ENCODE measurements at places on chromosomes 1 and 21.

GRCh38 chr1:223319398-223319797, 44.6 kb downstream of the SUSD4 start:
- H3K27me3 ChIP-seq, result no peaks in the 10 kb centered on the region
- H3K36me3 ChIP-seq, result no peaks in the 10 kb centered on the region
- H3K27ac ChIP-seq, result no peak overlapping the region
- H3K4me3 ChIP-seq, result no peak overlapping the region
- peaks cover 28% of the 10 kb centered on the region for H3K4me1 ChIP-seq

DNA sequence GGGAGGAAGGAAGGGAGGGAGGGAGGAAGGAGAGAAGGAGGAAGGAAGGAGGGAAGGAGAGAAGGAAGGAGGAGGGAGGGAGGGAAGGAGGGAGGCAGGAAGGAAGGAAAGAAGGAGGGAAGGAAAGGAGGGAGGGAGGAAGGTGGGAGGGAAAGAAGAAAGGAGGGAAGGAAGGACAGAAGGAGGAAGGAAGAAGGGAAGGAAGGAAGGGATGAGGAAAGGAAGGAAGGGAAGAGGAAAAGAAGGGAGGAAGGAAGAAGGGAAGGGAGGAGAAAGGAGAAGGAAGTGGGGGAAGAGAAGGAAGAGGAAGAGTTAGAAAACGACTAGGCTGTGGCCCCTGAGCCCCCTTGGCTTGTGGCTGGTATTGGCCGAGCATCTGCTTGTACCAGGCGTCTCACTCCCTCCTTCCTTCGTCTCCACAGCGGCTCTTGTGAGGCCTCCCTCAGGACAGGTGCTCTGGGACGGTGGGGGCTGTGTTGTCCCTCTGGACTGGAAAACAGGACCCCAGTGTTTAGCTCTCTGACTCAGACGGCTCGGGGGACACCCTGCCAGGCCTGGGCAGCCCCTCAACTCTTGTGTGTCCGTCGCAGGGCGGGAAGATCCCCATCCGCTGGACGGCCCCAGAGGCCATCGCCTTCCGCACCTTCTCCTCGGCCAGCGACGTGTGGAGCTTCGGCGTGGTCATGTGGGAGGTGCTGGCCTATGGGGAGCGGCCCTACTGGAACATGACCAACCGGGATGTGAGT, 36.2 kb upstream of the C1QA start:
- H3K4me1 ChIP-seq, result no peaks in the 10 kb centered on the region
- H3K27ac ChIP-seq, result no peak overlapping the region
- no peak overlapping the region for H3K4me3 ChIP-seq
- H3K27me3 ChIP-seq, result peaks cover 9% of the 10 kb centered on the region
- DNase-seq, result no peak

DNA sequence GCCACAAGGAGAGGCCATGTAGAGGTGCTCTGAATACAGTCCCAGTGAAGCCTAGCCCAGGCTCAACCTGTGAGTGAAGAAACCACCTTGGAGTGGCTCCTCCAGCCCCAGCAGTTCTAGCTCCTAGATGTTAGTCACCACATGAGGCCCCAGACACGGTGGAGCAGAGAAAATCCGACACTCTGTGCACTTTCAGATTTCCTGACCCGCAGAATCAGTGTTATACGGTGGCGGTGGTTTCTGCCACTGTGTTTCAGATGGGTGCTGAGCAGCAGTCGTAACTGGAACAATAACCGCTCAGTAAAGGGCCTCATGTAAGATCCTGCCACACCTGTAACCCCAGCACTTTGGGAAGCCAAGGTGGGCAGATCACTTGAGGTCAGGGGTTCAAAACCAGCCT, 36.1 kb upstream of the ZBTB8A start:
- no peak for DNase-seq
- H3K4me3 ChIP-seq, result no peak overlapping the region
- no peaks in the 10 kb centered on the region for H3K4me1 ChIP-seq
- peaks cover 20% of the 10 kb centered on the region for H3K27me3 ChIP-seq

DNA sequence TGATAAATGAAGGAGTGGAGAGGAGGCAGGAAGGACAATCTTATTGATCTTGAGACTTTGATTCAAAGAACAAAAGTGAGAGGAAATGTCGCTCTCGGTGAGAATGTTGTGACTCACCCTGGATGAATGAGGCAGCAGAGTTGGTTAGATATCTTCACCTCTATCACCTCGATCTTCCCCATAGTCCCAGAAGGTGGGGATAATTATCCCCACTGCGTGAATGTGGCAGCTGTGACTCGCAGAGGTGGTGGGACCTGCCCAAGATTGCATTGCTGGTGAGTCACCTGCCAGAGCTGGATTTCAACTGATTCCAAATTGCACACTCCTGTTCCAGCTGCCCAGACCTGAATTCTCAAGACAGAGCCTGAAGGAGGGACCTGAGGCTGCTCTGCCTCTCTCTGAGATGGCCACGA, 105.0 kb downstream of the MATN1 start:
- H3K4me1 ChIP-seq, result peaks cover 1% of the 10 kb centered on the region
- H3K4me3 ChIP-seq, result no peak overlapping the region
- no peak for DNase-seq
- H3K27ac ChIP-seq, result no peak overlapping the region
- H3K27me3 ChIP-seq, result peaks cover 36% of the 10 kb centered on the region

DNA sequence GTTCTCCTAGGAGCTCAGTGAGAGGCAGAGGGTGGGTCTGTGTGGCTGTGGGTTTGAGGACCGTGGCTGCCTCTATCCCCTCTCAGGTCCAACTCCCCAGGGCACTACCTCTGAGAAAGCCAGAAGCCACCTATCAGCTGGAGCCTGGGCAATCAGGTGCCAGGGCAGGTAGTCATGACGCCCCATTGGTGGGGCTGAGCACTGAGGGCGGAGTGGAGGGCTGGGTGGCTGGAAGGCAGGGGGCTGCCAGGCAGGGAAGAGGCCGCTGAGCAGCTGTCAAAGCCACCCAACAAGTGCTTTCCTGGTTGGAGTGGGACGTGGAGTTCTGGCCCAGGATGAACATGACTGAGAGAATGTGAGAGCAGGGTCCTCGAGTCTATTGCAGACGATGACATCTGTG, 164.9 kb upstream of the AJAP1 start:
- H3K27me3 ChIP-seq, result peaks cover 9% of the 10 kb centered on the region
- DNase-seq, result no peak
- no peaks in the 10 kb centered on the region for H3K36me3 ChIP-seq
- H3K4me1 ChIP-seq, result no peaks in the 10 kb centered on the region

GRCh38 chr1:167333703-167334102, 113.0 kb downstream of the POU2F1 start:
- H3K4me3 ChIP-seq, result peak overlapping the region; percentile 11
- H3K27me3 ChIP-seq, result no peaks in the 10 kb centered on the region
- H3K4me1 ChIP-seq, result peaks cover 9% of the 10 kb centered on the region
- no peak overlapping the region for H3K27ac ChIP-seq
- H3K36me3 ChIP-seq, result peaks cover 28% of the 10 kb centered on the region
- DNase-seq, result no peak
